ENCODE measurements at places on chromosomes 3 and 15.

DNA sequence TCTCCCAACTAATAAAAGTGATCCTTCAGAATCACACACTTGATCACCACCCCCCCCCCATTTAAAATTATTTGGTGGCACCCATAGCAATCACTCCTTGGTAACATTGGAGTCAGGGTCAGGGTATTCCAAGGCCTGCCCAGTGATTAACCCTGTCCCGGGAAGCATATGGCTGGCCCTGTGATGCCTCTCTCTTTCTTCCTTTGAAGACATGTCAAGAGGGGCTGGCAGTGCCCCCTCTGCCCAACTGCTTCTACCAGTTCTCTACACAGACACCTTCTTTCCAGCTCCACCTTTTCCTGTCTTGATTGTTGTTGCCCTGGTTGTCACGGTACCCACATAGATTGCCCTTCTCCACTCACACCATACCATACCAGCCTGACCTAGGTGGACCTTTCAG is 30.9 kb upstream of the MANF start:
- DNase-seq: no peak

- DNase-seq: no peak
Observed at GRCh38 chr15:52783191-52783829, 6.8 kb downstream of the ONECUT1 start.

DNA sequence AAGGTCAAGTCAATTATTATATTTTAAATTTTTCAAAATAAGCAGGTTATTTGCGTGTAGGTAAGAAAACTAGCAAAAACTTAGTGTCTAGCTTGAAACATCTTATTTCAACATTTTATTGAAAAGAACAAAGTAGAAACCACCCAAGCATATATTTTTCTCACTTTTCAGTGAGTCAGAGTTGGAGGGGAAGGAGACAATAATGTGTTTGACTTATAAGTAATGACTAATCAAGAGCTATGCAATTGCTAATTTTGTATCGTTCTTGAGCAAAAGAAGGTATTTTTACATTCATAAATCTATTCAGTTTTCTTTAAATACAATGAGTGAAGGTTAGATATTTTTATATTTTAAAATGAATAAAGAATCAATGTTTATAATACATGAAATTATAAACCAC is 54.4 kb upstream of the P2RY1 start:
- DNase-seq: no peak

GRCh38 chr3:151550025-151550618 is 89.3 kb upstream of the IGSF10 start:
- no peak for DNase-seq

DNA sequence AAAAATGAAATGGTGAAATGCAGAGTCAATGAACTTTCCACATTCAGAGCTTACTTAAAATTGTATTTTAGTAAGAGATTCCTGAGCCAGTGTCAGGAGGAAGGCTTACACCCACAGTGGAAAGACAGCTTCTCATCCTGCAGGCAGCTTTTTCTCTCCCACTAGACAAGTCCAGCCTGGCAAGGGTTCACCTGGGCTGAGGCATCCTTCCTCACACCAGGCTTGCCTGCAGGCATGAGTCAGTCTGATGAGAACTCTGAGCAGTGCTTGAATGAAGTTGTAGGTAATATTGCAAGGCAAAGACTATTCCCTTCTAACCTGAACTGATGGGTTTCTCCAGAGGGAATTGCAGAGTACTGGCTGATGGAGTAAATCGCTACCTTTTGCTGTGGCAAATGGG is 3.1 kb downstream of the CCR4 start:
- no peak for DNase-seq

DNA sequence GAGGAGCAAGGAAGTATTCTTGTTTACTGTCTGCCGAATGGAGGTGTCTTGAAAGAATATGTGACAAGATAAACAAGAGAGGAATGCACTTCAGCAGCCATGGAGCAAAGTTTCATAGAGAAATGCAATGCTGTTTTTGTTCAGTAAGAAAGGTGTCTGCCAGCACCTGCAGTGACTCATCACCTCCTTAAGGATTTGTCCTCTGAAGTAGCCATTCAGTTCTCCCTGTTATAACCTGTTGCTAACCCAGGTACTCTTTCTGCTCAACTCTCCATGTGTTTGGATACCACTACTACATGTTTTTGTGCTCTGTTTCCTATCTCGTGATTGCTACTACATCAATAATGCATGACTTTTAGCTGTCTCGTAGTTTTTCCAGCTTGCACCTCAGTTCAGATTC is 328.9 kb downstream of the CHL1 start:
- DNase-seq: no peak

GRCh38 chr15:75945953-75946352 is 42.3 kb downstream of the FBXO22 start:
- no peak for DNase-seq

- DNase-seq: no peak
Observed at GRCh38 chr3:178233371-178234071, 302.7 kb upstream of the KCNMB2 start.

- DNase-seq: no peak
Observed at GRCh38 chr3:43872901-43873300, 182.2 kb downstream of the ABHD5 start.

- no peak for DNase-seq
Observed at GRCh38 chr15:64224511-64224910, 61.7 kb upstream of the PPIB start.

GRCh38 chr3:175186511-175186910 is 327.4 kb downstream of the NAALADL2 start:
- no peak for DNase-seq

DNA sequence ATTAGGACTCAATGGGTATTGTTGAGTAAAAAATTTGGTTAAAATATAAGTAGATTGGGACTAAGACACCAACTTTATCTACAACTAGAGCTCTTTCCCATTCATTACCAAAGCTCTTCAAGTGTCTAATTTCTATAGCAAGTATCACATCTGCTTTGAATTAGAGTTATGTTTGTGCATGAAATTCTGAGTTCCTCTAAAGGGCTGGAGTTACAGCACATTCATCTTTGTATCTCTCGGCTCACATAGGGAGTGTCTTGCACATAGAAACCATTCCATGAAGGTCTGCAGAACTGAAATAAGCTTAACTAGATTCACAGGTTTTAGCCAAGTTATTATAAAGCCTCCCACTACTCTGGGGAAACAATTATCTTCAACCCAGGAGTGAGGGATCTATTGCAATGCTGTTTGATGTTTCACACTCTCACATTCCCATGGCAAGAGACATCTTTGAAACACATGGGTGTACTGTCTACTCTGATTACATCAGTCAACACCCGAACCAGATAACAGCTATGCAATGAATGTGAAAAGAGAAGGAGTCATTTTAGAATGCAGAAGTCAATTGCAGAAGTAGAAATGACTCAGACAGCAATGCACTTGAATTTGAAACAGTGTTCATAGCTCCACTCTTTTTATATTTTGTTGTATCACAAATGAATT is 93.1 kb upstream of the KBTBD8 start:
- no peak for DNase-seq
